ENCODE measurements at places on chromosomes 7 and 10.

DNA sequence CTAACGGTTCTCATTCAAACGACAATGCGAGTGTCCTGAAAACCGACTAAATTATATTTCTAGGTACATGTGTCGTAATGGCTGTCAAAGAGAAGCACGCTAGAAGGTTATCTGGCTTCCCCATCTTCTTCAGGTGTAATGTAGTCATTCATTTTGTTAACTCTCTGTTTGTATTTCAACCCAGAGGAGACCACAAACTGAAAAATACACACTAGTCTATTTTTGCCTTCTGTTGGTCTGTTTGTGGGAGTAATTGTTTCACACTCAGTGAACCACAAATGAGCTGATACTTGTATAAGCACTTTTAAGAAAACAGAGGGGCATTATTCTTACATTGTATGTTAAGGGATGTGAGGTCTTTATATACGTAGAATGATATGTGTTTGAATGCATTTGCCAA, 305.9 kb downstream of the GATA3 start:
- DNase-seq = no peak

- no peak for DNase-seq
Measured at GRCh38 chr10:36362257-36362656, 720.2 kb upstream of the FZD8 start.

- no peak for DNase-seq
Measured at GRCh38 chr10:90480466-90480865, 377.4 kb downstream of the HTR7 start.

DNA sequence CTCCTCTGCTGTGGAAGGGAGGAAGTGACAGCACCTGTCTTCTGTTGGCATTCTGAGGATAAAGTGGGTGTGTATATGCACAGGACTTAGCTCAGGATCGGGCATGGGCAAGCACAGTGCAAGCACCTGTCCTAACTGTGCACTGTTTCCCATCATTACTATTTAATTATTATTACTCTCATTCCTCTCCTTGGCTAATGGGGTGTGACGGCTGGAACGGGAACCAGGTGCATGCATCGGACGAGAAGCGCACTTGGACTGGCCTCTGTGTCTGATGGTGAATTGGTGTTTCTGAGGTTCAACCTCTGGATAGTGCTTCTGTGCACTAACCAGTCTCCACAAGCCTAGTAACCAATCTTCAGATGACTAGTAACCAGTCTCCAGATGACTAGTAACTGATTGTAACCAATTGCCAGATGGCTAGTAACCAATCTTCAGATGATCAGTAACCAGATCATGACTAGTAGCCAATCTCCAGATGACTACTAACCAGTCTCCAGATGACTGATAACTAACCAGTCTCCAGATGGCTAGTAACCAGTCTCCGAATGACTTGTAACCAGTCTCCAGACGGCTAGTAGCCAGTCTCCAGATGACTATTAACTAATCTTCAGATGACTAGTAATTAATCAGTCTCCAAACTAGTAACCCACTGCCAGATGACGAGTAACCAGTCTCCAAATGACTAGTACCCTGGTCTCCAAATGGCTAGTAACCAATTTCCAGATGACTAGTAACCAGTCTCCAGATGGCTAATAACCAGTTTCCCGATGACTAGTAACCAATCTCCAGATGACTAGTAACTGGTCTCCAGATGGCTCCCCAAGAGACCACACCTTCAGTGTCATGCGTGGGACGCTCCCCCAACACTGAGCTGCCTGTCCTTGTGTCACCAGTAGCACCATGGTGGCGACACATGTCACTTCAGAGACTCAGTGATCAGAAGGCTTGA, 85.8 kb downstream of the PAXIP1 start:
- no peak for DNase-seq

DNA sequence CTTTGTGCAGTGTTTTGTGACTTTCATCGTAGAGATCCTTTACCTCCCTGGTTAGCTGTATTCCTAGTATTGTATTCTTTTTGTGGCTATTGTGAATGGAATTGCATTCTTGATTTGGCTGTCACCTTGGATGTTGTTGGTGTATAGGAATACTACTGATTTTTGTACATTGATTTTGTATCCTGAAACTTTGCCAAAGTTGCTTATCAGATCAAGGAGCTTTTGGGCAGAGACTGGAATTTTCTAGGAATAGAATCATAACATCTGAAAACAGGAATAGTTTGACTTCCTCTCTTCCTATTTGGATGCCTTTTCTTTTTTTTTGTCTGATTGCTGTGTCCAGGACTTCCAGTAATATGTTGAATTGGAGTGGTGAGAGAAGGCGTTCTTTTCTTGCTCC, 283.8 kb upstream of the LRGUK start:
- DNase-seq = no peak

- no peak for DNase-seq
Measured at GRCh38 chr7:128361411-128362379, at the start of gene PRRT4. TSS of gene PRRT4 (minus strand) at chr7:128361690.

DNA sequence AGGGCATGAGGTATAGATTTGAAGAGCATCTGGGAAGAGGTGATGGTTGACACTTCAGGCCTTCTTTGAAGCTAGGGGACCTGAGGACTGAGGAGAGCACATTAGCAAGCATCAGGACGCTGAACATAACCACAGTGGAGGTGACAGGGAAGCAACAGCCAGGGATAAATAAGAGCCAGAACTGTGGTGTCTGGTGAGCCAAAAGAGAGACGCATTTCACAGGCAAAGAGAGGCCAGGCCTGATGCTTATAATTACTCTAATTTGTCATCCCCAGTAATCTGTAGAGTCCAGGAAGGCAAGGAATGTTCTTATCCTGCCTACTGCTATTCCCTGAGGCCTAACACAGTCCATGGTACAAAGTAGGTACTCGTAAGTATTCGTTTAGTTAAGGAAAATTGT, 10.4 kb upstream of the FAS start:
- DNase-seq = no peak

GRCh38 chr7:91344911-91345310, 80.7 kb downstream of the FZD1 start:
- no peak for DNase-seq

- no peak for DNase-seq
Measured at GRCh38 chr10:60096761-60097513, 190.6 kb upstream of the CCDC6 start.

DNA sequence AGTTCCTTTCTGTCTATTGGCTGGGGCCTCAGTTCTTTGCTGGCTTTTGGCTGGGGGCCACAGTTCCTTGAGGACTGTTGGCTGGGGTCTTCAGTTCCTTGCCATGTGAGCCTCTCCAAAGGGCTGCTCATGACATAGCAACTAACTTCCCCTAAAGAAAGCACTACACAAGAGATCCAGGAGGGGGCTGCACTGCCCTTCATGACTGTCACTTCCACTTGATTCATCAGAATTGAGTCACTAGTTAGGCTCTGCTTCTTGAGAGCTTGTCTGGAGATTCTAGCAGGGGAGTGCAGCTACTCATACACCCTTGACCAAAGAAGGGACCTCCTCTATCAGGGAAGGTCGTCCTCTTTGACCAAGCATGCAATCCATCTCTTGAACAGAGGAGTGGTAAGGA, 38.0 kb upstream of the MKX start:
- peak; percentile 12 for DNase-seq

GRCh38 chr7:148982654-148983199, 45.6 kb downstream of the PDIA4 start:
- DNase-seq = no peak

- no peak for DNase-seq
Measured at GRCh38 chr7:111931958-111932357, 274.2 kb downstream of the DOCK4 start.

DNA sequence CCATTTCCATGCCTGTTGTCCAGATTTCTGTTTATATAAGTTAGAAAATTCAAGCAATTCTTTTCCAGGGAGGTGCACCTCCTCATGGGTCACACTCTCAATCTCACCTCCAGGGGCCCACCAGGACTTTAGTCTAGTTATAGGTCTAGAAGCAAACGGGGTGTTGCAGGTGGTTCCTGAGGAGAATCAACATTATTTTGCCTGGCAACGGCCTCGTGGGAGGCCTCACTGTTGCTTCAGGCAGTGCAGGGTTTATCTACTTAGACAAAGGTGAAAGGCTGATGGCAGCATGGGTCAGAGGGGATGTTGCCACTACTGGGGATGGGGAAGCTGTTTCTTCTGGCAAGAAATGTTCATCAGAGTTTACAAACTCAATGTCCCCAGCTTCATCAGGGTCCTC, 56.7 kb upstream of the LRRC18 start:
- DNase-seq = no peak

DNA sequence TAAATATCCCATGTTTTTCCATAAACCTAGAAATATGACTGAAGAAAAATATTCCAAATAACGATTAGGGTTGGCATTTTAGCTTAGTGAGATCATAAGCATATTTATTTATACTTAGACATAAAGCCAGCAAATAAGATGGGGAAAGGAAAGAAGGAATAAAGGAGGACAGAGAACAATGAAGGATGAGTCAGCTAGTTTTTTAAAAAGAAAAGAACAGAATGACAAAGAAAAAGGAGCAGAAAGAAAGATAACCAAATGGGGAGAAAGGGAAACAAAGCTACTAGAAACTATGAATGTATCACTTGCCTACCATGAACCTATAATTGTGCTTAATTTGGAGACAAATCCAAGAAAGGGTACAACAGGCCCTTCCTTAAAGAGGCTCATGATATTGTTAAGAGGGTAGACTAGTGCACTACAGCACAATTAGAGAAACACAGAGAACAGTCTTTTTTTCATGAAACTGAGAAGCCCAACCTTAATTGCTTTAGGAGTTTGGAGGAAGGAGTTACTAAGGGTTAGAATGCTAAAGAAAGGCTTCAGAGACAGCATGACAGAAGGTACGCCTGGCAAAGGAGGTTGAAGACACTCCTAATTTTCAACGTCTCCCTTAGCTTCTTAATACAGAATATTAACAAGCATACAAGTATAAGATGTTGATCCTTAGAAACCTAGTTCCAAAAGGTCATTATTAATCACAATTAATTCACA, 23.9 kb downstream of the HERPUD2 start:
- DNase-seq = no peak

GRCh38 chr10:15439341-15439842, 68.3 kb upstream of the FAM171A1 start:
- no peak for DNase-seq

- no peak for DNase-seq
Measured at GRCh38 chr10:58779594-58779993, 266.9 kb downstream of the BICC1 start.

DNA sequence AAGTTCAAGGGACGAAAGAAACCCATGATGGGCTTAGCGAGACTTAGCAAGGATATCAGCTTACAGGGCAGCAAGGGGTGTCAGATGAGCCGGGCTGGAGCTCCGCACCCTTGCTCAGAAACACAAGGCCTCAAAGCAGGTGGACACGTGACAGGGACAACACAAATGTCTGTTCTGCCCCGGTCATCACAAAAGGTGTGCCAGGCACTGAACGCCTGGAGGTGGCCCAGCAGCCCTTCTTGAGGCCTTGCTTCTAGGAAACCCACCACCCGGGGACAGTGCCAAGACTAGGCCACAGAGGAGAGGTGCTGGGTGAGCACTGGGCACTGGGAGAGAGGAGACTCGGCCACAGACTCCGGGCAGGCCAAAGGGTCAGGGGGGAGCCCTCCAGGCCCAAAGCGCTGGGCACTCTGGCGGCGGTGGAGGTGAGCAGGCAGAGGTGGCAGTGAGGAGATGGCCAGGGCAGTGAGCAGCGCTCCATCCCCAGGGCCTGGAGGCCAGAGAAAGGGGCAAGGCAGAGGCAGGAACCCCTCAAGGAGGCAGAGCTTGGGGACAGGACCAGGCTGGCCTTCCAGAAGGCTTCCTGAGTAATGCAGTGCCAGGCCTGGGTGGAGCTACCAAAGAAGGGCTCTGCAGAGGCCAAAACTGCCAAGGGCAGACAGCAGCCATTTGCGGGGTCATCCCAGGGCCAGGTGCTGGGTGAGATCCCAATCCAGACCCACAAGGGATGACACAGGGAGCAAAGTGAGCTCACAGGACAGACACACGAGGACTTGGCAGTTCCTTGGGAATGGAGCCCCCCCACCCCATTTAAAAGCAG, 22.7 kb downstream of the EBF3 start:
- DNase-seq = no peak

DNA sequence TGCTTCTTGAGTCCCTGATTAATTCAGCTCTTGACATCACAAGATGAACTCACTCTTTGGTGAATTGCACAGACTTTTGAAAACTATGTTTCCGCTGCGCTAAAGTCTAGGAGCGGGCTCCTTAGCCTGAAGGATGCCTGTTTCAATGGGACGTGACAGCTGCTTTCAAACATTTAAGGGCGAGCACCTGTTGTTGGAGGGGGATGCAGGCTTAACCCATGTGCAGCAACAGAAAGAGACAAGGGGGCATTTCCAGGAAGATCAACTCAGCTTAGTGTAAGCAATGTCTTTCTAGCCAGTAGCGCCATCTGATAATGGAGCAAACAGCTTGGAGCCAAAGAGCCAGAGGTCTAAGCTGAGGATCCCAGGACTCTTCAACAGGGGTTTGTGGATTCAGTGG, 8.4 kb upstream of the PFKFB3 start:
- DNase-seq = no peak

DNA sequence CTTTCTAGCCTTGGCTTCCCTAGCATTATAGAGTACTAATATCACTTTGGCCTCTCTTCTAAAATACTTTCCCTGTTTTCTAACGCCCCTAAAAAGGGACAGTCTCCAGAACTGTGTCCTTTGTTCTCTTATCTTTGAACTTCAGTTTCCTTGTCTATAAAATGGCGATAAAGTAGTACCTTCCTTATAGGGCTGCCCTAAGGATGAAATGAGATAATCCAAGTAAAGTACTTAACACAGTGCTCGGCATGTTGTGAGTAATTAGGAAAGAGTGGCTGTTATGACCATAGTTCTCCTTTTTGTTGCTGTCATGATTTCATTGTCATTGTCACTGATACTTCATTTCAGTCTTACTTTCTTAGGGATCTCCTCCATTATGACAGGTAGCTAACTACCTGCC, 114.7 kb downstream of the EXOC4 start:
- DNase-seq = no peak

GRCh38 chr7:144391823-144392255, 11.7 kb downstream of the NOBOX start:
- DNase-seq = peak; percentile 14

DNA sequence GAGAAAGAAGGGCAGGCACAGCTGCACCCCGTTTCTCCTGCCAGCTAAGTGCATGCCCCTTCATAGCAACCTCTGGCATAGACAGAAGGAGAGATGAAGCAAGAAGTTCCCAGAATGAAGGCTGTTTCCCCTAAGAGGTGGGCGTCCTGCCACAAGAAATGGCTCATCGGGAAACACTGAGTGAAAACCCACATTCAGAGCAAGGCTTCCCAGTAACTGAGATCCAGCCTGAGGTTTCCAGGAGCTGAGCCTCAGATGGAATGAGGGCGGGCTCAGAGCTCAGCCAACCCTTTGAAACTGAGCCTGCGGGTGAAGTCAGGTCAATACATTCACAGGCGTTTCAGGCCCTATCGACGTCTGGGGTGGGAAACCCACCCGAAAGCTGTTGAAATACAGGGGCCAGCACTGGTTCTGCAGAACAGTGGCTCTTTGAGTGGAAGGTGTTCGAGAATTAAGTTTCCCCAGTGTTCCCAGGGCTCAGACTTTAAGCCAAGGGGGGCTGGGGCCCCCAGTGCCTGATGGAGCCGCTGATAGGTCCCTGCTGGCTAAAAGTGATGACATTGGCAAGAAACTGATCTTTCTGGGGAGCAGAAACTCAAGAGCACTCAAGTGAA, 510.2 kb downstream of the RPS24 start:
- peak; percentile 8 for DNase-seq
